Activated CD4-positive, alpha-beta T cell treated with anti-CD3 and anti-CD28 coated beads, Interleukin-2, Interleukin-6, amounts not matched to agents 100 ng/mL and 50 ng/mL, durations not matched to agents 16 hours and 8 hours (primary cell): ENCODE measurements at places on chromosomes 2 and 18.

- DNase-seq: no peak
Measured at GRCh38 chr18:44062345-44062744, 618.3 kb upstream of the SETBP1 start.

DNA sequence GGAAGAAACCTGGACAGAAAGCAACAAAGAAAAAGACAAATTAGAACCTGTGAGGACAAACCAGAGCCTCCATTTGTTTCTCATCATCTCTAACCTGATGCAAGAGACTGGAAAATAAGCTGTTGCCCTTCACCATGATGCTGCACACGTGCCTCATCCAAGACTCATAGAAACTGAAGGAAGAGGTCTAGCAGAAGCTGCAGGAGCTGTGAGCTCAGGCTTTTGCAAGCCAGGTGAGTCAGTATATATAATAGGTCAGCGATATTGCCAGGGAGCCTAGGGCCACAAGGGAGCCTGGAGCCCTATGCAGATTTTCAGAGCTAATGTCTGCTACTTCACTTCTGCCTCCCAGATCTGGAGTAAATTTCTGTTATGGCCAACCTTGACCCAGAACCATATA is 163.1 kb downstream of the LNPK start:
- no peak for DNase-seq

DNA sequence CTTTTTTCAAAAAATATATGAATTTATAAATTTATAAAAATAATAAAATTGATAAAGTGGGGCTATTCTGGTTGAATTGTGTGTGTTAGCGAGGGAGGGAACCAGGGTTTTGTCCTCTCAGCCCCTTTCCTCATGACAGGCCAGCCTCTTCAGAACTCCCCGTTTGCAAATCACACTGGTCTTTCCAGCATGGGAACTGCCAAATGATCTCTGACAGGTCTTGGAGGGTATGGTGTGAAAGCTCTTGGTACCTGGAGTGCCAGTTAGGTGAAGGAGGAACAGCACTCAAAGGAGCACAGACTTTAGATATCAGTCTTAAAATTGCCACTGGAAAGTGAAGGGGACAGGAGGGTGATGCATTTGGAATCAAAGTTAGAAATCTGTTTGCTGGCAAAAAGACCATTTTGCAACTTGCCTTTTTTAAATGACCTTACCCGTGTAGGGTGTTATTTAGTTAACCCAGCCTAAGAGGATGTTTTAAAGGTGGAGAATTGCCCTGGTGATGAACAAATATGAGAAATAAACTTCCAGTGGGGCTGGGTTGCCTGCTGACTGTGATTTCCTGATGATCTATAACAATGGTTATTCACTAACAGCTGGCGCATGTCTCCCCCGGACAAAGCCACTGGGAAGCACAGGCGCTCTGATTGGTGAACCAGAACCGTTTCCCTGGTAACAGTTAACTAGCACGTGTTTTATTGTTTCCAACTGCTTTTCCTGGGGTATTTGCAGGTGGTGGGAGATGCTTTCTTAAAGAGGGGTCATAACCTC is 85.3 kb upstream of the EFEMP1 start:
- DNase-seq: no peak

GRCh38 chr2:86280191-86280667 is 57.2 kb downstream of the REEP1 start:
- DNase-seq: no peak

- DNase-seq: no peak
Measured at GRCh38 chr2:20759487-20759886, 63.4 kb downstream of the LDAH start.

GRCh38 chr2:204753841-204754240 is 208.6 kb downstream of the PARD3B start:
- DNase-seq: no peak

- no peak for DNase-seq
Measured at GRCh38 chr2:180698668-180699067, 281.7 kb upstream of the UBE2E3 start.

DNA sequence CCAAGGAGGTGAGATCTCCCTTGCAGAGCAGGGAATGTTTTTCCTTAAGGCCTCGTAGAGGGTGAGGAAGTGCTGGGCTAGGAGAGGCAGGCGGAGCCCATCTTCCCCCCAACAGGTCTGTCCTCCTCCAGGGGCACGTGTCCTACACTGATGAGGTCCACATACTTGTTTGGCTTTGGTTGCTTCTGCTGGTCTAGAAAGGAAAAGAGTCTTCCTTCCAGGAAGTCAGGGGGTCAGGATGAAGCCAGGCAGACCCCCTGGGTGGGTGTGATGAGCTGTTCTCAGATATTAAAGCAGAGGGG is 6.0 kb downstream of the SH3BP4 start:
- DNase-seq: no peak

GRCh38 chr2:153536115-153536514 is 57.6 kb upstream of the RPRM start:
- no peak for DNase-seq

DNA sequence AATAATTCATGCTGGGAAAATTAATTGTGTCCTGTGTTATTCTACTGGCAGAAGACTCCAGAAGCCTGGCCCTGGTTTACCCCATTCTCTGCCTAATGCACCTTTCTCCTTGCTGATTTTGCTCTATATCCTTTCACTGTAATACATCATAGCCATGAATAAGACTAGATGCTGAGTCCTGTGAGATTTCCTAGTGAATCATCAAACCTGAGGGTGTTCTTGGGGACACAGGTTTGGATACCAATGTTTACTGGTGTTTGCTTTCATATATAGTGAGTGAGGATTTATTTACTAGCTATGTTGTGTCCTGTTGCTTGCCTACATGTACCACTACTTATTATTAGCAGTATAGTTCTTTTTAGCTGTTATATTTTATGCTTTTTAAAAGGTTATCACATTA is 6.5 kb downstream of the METTL5 start:
- no peak for DNase-seq

GRCh38 chr2:119024152-119024551 is 82.2 kb downstream of the MARCO start:
- DNase-seq: no peak

- DNase-seq: peak; percentile 78
Measured at GRCh38 chr2:173288561-173288960, 66.1 kb upstream of the CDCA7 start.

DNA sequence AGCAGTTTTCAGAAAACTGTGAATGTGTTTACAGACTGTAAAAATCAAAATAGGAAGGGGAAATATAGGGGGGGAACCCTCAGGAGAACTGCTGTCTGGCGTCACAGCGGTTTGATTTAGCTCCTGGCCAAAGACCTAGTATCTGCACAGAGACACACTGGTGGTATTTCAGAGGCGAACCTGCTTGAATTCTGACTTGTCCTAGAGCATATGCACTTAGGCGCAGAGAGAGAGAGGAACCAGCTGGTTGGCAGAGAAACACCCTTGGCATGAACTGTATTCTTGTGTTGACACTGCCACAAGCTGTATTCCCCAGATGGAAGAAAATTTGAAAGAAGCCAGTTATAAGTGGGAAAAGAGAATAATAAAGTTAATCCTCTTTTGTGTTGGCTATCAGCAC is 506.5 kb upstream of the NRP2 start:
- no peak for DNase-seq

DNA sequence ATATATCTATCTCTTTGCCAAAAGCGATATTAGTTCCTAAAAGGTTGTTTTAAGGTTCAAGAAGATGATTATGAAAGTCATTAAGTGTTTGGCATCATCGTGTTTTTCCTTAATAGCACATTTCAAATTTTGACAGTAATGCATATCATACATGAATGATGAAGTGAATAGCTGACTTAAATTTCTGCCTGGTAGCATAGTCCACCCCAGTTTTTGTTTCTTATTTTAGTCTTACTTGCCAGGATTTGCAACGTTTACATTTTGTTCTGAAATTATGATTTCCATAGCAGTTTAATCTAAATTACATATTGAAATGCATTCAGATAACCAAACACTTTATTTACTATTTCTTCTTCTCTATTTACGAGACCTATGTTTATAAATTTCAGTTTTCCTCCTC is 201.1 kb downstream of the GULP1 start:
- DNase-seq: no peak

- DNase-seq: no peak
Measured at GRCh38 chr2:206323486-206323885, 49.0 kb downstream of the ZDBF2 start.

DNA sequence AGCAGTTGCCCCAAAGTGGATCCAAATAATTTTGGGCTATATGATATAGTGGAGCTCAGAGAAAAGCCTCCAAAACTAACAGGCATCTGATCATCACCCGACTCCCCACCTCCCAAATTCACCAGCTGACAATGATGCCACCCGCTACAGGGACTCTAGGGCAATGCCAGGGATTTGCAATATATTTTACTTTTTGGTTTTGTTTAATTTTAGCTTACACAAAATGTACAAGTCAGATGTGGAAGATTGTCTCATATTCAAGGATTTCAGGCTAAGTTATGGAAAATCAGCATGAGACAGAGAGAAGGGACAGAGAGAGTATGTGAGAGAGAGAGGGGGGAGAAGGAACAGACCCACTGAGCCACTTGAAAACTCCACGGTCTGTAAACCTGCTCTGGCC is 187.4 kb downstream of the TMEM247 start:
- DNase-seq: no peak

DNA sequence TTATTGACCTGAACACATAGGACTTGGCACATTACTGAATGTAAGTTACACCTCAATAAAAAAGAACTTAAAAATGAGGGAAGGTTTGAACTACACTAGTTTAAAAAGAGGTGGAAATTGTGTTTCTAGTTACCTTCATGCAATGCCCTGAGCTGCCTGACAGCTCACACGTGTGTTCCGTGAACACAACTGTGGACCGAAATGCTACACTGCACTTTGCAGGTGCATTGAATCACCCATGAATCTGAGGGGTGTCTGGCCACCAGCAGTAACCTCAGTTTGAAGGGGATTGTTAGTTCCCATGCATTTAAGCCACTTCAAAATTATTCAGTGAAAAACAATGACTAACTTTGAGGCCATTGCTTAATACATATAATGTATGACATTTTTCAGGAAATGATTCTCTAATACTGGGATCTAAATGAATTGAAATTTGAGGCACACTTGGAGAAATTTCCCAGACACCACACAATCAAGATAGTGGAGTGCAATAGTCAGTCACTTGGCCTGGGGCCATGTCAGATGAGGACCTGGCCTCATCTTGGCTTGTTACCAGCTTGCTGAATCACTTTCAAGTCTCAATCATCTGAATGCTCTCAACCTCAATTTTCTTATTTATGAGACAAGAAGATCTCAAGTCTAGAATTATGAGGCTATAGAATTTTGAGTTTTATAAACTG is 59.3 kb downstream of the MYL12B start:
- no peak for DNase-seq
